Calu3 (cell line): ENCODE measurements at places on chromosomes 6 and 20.

DNA sequence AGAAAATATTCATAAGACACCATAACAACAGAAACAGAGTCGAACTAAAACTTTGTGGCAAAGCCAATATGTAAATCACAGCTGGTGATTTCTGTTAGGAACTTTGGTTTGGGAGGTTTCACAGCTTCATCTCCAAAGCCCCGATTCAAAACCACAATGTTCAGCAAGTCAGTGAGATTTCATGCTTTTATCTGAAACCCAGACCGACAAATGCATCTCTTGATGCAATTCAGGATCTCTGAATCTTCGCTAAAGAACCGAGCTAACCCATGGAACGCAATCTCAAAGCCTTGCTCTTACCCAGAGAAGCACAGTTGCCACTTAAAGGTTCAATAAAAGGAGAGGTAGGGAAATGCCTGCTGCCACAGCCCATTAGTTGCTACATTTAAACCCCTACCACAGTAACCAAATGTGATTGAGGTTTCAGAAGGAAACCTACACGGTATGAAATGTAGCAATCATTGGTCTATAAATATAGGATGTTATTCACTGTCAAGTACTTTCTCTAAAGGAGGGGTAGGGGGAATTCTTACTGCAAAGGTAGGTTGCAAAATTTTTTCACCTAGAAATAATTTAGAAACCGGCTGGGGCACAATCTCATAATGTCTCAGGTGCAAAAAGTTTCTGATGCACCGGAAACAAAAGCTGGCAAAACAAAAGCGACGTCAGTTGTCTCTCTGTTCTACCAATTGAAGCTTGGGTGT, 381.0 kb upstream of the ARID1B start:
- DNase-seq: no peak

DNA sequence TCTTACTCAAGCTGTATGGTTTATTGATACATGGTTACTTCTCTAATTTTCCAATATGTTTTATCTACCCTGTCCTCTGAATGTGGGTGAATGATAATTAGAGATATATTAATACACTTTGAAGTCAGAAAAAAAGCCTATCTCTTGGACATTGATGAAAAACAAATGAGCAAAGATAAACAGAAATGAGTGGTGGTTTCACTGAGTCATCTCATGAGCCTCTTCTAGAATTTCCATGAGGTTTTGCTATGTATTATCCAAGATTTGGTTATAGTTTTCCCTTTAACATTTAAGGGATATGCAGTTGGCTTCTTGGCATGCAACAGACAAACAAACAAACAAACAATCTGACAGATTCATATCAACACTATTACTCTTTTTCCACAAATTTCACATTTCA, 586.8 kb downstream of the RFPL4B start:
- DNase-seq: no peak

- no peak for DNase-seq
Observed at GRCh38 chr6:29552512-29553051, 7.0 kb downstream of the UBD start.

- peak; percentile 7 for DNase-seq
Observed at GRCh38 chr6:10478187-10479040, 42.7 kb upstream of the GCNT2 start.

GRCh38 chr6:103870970-103871369, 988.7 kb downstream of the HACE1 start:
- DNase-seq: no peak

GRCh38 chr20:8228315-8228714, 96.2 kb downstream of the PLCB1 start:
- DNase-seq: no peak

DNA sequence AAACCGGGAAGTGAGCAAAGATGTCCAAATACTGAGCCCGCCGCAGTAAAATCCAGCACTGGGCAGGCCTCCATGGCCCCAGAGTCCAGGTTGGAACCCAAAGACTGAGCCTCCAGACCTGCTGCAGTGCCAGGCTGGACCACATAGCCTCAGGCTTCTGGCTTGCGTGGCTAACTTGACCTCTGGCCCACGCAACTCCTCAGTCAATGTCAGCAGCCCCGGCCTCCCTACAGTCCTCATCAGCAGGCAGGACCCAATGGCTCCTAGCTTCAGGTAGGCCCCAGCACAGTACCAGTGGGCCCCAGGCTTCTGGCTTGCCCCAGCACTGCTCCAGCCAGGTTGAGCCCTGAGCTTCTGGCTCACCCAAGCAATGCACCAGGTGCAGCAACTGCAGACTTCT, 245.1 kb upstream of the AFDN start:
- no peak for DNase-seq

DNA sequence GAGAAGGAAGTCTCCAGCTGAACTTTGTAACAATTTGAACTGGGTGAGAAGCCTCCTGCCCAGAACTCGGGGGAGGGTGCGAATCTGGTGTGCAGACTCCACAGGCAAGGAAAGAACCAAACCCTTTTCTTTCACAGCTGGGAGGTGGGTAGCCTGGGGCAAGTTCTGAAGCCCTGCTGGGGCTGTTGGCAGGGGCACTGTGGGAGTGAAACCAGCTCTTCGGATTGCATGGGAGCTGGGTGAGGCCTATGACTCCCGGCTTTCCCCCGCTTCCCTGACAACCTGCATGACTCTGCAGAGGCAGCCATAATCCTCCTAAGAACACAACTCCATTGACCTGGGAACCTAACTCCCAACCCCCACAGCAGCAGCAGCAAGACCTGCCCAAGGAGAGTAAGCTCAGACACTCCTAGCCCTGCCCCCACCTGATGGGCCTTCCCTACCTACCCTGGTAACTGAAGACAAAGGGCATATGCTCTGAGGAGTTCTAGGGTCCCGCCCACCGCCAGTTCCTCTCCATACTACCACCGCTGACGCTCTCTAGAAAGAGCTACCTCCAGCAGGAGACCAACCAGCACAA, 37.5 kb downstream of the SOD2 start:
- no peak for DNase-seq

GRCh38 chr6:25990172-25990873, 27.7 kb downstream of the TRIM38 start:
- no peak for DNase-seq

- no peak for DNase-seq
Observed at GRCh38 chr6:67640484-67640883, 994.6 kb upstream of the ADGRB3 start.

DNA sequence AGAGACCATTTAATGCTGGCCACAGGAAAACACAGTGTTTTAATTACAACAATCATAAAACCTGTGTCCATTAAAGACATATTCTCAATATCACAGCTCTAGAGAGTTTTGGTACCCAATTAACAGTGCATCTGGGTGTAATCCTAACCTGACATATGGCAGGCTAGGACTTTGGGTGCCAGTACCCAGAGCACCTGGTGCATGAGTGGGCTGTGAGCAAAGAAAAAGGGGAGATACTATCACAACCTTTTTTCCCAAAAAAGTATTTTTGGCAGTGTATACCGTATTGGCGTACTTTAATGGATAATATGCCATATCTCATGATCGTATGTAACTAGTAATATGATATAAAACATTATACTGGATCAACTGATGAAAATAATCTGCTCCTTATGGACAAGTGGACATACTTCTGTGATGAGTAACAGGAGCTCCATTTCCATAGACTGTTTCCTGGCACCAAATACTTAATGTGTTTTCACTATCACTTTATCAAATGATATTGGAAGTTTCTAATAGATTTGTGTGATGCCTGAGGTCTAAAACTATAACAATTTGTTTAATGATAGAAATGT, 91.7 kb downstream of the COL19A1 start:
- no peak for DNase-seq

GRCh38 chr6:70215460-70216108, 87.3 kb downstream of the COL9A1 start:
- DNase-seq: no peak

DNA sequence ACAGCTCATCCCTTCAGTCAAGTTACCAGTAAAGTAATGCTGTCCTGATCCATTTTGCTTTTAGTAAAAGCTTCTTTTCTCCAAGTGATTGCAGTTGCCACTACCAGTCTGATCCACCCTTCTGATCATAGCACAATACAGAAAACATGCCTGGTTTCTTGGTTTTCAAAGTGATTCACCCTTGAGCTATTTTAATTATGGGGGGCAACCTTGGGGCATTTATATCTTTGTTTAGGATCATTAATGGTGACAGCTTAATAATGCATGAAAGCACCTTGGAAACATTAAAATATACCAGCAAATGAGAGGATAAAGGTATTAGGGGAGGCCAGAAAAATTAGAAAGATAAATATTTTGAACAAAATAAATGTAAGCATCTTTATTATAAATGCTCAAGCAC, 38.4 kb downstream of the LRRC1 start:
- DNase-seq: no peak

GRCh38 chr6:167892835-167893815, 66.4 kb downstream of the AFDN start:
- DNase-seq: peak; percentile 48
